Hematopoietic multipotent progenitor cell treated with erythropoietin and hydrocortisone succinate and interleukin-3 and kit ligand, for 6 days (in vitro differentiated cells): ENCODE measurements at places on chromosomes 2 and 18.

DNA sequence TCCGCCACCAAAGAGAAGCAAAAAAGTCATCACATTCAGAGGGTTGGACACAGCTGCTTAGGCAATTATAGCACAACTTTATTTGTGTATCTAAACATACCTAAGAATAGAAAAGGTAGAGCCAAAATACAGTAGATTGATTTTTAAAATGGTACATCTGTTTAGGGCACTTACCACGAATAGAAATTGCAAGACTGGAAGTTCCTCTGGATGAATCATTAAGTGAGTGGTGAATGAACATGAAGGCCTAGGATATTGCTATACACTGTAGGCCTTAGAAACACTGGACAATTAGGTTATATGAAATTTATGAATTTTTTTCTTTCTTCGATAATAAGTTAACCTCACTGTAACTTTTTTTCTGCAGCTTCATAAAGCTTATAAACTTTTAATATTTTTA, 687.0 kb downstream of the BCL11A start:
- no peak for DNase-seq

- DNase-seq = peak; percentile 53
These were observed 12.4 kb downstream of the ANO7 start for GRCh38 chr2:241200822-241201395.

- no peak for DNase-seq
These were observed 258.4 kb downstream of the LOXHD1 start for GRCh38 chr18:46398625-46399024.

- peak; percentile 93 for DNase-seq
These were observed at the start of gene POLE4 for GRCh38 chr2:74958274-74959105. Gene POLE4, plus strand, starts transcription at chr2:74958643. Its CDS starts 37 bp downstream, at chr2:74958680.

- no peak for DNase-seq
These were observed 510.9 kb downstream of the TXNL1 start for GRCh38 chr18:56127322-56128099.

DNA sequence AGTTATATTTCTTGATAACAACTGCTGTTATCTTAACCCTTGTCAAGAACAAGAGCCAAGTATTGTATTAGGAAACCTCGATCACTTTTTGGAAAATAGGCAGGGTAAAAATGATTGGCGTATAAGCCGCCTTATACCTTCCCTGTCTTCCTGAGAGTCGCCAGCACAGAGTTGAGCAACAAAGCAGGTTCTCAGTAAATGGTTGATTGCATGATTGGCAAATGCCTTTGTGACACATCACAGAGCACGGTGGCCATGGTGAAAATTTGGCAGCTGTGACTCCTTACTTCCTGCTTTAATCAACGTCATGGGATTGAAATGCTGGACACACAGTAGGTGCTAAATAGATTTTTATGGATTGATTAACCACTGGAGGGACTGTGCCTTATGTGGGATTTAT, 3.9 kb upstream of the KLHL29 start:
- DNase-seq = peak; percentile 34

DNA sequence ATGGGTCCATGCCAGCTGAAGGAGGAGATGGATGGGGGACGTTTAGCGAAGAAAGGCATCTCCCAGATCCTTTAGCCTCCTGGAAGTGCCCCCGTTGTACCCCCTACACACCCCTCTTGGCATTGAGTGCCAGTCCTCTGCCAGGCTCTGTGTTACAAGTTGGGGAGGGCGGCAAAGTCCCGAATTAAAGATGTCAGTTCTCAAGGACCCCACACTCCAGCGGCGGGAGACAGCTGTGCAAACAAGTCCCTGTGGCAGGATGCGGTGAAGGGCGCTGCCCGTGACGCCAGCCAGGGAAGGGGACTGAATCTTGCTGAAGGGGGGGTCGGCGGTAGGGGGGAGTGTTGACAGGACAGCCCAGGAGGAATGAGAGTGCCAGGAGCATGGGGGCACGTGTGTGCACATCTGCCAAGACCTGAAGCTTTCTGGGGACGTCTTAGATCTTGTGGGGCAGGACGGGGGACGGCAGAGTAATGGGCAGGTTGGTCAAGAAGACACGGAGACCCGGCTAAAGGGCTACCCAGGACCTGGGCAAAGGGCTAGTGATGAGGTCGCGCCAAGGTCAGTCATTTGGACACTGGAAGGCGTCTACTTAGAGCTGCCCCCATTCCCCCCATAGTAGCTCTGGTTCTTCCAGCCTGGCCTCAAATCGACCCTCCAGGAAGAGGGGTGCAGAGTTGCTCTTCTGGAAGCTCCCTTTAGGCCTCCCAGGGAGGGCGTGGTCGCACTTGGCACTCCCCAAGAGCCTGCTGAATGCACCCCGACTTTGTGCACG, 2.8 kb upstream of the CTDSP1 start:
- DNase-seq = peak; percentile 88
